ENCODE measurements at places on chromosomes 2 and 18.

DNA sequence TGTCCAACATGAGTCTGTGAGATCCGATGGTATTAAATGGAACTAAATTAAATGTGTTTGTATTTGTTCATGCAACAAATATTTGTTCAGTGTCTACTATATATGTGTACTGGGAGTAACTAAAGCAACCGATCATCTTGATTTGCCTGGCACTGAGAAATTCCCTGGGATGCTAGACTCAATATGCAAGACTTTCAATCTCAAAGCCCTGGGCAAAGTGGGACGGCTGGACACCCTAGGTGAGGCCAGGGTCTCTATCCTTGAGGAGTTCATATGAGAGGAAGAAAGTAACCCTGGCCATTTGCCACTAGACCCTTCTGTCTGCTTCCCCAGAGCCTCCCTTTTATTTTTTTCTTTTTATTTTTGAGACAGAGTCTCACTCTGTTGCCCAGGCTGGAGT, 44.0 kb upstream of the HPCAL1 start:
- DNase-seq = no peak

DNA sequence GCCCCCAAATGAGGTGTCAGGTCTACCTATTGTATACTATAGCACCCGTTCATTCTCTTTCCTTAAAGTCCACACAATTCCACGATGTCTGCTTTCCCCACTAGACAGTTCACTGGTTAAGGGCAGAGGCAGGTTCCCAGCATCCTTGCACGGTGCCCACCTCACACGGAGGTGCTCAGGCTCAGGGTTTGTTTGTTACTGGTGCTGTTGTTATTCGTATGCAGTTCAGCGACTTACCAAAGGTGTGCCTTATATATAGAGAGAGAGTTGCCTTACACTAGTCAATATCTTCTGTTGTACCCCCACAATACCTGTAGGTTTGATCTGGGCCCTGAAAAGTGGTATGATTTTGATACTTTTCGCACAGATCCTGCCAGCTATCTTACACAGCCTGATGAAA, 30.6 kb downstream of the SLC3A1 start:
- DNase-seq = no peak

- DNase-seq = no peak
Observed at GRCh38 chr2:56170988-56171387, 12.8 kb upstream of the CCDC85A start.

DNA sequence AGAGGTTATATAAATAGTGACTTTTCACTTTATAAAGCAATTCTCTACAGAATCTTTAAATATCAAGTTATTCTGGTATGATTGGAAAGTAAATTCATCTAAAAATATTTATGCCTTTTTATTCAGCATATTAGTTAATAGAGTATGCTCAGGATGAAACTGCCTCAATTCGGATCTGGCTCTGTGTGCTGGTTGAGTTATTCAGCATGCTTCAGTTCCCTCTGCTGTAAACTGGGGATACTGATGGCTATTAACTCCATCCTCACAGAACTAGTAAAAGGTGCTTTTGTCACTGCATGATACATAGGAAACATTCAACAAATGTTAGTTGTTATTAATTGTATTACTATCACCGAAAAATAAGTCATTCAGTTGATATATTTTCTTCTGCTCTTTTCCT, 250.3 kb downstream of the NRXN1 start:
- DNase-seq = no peak

All from activated T-cell treated with anti-CD3 and anti-CD28 coated beads, Interleukin-2, amount 50 U/mL, for 48 hours (primary cell).